Stimulated activated CD8-positive, alpha-beta memory T cell treated with anti-CD3 and anti-CD28 coated beads, Interleukin-15, amount 100 ng/mL, for 48 hours (primary cell): ENCODE measurements at places on chromosomes 11 and 22.

- DNase-seq = no peak
These were observed 9.1 kb downstream of the SELENOO start for GRCh38 chr22:50209893-50210292.

DNA sequence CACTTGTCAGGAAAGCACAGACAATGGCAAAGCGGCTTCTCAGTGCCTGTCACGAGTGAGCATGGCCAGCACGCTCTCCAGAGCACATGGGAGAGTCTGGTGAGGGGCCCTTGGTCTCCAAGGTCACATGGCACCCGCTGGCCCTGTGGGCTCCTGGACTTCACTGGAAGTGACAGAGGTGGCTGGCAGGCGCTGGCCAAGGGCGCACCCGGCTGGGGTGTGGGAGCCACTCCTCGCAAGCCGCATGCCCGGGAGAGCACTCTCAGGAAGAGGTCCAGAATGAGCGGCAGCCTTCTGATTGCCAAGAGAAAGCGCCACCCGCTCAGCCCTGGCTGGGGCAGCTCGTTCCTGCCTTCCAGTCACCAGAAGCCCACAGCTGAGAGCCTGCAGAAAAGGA, 17.1 kb upstream of the MOB2 start:
- no peak for DNase-seq

DNA sequence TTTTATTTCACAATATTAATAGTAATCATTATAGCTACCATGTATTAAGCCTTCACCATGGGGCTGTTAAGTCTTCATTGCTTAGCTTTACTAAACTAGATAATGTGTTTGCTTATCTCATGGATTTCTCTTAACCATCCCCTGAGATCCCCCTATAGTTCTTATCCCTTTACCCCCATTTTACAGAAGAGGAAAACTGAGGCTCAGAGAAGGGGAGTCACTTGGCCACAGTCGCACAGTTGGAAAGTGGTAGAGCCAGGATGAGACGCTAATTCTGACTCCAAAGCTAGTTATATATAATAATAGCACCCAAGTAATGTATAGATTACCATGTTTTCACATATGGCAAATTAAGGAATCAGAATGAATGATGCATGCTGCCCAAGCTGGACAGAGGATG, 9.7 kb upstream of the TFIP11 start:
- no peak for DNase-seq

- DNase-seq = no peak
These were observed 2.4 kb downstream of the MAPK11 start for GRCh38 chr22:50267591-50268390.
